ENCODE measurements at places on chromosomes 1 and 21. TPM values are rescaled to one million over a fixed set of nuclear protein-coding genes. Genes with fewer than 3 reads are reported as not detected.

CLCA1 gene
- total RNA-seq = not detected

CCDC30 gene
- 22.0 TPM for total RNA-seq

AIM2 gene
- total RNA-seq = 0.68 TPM

TNN gene
- total RNA-seq = not detected

PRMT6 gene
- total RNA-seq = 11.4 TPM

CHIA gene
- total RNA-seq = not detected

S100A2 gene
- 2.0 TPM for total RNA-seq

HSPA13 gene
- 53.1 TPM for total RNA-seq

TNFRSF14 gene
- 20.2 TPM for total RNA-seq

S100A3 gene
- total RNA-seq = not detected

OR2T1 gene
- not detected for total RNA-seq

NKAIN1 gene
- 16.0 TPM for total RNA-seq

GREM2 gene
- 8.4 TPM for total RNA-seq

MAN1C1 gene
- 68.3 TPM for total RNA-seq

SLC2A5 gene
- total RNA-seq = 7.4 TPM

PLA2G2C gene
- total RNA-seq = 1.0 TPM

SPRR2E gene
- total RNA-seq = not detected

EFNA3 gene
- total RNA-seq = 19.5 TPM

RGS8 gene
- total RNA-seq = 12.2 TPM

OR2W3 gene
- total RNA-seq = 3.6 TPM

ARL8A gene
- 191 TPM for total RNA-seq

PLEKHO1 gene
- total RNA-seq = 47.6 TPM

CFHR4 gene
- total RNA-seq = not detected

GJA5 gene
- 2.0 TPM for total RNA-seq

OLIG2 gene
- total RNA-seq = 35.6 TPM

DTL gene
- total RNA-seq = 2.1 TPM

ACTL8 gene
- not detected for total RNA-seq

MEX3A gene
- 2.6 TPM for total RNA-seq

KLHDC9 gene
- total RNA-seq = 24.8 TPM

KMO gene
- 0.57 TPM for total RNA-seq

CFAP74 gene
- 12.4 TPM for total RNA-seq

Measured in dorsolateral prefrontal cortex (tissue), 122 donors.